ENCODE measurements at places on chromosomes 4 and X.

GRCh38 chrX:19904778-19905367, 17.5 kb upstream of the SH3KBP1 start:
- no peak for DNase-seq

DNA sequence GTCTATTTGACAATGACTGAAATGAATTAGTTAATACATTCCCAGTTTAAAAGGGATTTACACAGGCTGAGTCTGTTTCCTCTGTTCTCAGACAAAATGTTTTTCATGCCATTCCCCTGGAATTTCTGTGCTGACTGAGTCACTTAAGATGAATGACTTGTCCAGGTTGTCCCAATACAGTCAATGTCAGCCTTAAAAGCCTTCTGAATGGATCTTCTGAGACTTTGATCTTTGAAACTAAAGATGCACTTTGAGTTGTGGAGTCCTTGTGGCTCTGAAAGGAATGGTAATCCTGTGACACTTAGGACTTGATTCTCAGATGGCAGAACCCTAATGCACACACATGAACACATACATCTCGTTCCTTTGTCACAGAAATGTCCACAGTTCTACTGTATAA, 622.2 kb upstream of the GRID2 start:
- DNase-seq, result no peak

DNA sequence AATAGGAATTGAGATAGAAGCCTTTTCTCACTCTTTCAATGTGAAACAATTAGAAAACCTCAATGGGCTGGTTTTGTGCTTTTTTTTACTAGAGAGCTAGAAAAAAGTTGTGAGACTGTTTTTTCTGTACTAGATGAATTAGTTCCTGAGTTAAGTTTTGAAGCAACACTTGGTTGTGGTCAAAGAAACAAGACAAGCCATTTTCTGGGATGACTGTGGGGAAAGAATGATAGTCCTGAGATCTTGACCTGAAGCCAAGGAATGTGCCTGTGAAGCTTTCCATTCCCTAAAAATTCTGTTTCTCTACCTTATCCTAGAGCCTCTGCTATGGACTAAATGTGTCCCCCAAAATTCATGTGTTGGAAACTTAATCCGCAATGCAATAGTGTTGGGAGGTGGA, 157.8 kb upstream of the TLL1 start:
- DNase-seq, result no peak

DNA sequence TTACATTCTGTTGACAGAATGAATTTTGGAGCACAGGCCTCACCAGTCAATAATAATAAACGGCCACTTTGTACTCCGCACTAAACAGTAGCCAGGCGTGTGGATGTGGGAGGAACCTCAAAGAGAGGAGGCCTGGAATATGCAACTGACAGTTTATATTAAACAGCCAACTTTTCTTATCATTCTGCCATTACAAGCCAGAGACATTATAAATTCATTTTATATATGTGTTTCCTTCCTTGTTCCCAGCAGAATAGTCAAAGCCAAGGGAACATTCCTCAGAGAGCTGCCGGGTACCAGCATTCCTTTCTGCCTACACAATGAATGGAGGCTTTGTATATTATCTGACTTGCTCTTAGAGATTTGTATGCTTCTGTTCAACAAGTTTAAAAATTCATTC, 436.5 kb upstream of the FTHL17 start:
- DNase-seq, result no peak

DNA sequence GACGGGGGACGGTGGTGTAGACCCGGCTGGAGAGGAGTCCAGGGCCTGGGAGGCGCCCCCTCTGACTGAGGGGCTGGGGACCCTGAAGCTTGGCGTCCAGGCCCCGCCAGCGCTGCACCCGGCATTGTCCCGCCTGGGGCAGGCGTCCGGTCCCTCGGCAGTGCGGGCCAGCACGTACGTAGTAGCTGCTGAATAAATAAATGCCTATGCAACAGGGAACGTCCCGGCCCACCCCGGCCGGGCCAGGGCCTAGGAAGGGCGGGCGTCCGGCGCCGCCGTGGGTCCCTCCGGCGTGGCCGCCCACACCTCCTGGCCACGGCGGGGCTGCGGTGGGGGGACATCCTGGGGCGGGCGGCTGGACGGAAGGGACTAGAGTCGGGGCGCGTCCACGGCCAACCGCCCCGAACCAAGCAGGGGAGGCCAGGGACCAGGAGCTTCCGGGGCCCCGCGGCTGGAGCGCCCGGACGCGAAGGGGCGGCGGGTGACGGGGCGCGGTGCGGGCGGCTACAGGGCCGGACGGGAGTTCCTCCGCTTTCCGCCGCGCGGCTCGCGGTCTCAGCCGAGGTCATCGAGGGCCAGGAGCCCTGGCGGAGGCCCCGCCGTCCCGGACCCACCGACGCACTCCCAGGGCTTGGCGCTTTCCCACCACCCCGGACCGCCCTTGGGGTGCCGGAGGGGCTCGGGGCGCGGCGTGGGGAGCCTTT, 886 bp upstream of the WWC2 start:
- DNase-seq, result no peak

DNA sequence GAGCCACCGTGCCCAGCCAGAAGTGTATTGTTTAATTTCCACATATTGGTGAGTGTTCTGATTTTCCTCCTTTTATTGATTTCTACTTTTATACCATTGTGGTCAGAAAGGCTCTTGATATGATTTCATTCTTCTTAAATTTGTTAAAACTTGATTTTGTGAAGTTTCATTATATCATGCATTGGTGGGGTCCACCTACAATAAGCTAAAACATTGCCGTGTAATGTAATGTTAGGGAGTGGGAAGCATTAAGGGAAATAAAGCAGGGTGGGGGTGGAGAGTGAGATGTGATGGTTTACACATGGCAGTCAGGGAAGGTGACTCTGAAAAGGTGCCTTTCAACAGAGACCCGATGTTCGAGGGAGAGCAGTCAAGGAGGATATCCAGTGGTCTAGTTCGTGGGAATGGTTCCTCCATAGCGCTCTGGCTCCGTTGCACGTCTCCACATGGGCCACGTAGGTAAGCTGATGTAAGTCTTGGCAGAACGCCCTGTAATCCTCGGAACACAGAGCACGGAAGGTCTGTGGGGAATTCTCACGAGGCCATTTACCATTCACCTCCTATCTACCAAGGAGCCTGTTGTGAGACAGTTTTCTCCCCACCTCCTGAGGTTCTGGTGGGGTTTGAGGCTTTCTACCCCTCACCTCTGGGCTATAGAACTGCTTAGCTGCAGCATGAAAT, 7.7 kb upstream of the WDR13 start:
- DNase-seq, result no peak

DNA sequence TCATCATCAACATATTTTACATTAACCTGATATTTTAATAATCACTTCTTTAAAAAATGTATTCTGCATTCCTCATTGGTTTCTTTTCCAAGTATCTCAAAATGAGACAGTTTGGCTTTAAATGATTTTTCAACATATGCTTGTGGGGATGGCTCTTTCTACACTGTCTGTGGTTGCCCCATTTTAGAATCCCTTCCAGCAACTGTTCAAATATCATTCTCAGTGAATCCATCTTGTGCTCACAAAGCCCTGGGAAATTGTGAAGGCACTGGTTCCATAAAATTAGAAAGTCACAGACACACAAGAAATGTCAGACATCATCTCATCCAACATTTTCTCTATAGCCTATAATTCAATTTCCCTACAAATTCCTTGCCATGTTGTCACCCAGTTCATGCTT, 103.5 kb downstream of the LNX1 start:
- no peak for DNase-seq

GRCh38 chrX:2388669-2389068, 112.1 kb downstream of the DHRSX start:
- DNase-seq, result no peak

- DNase-seq, result no peak
These were observed 27.1 kb upstream of the REST start for GRCh38 chr4:56880572-56880971.

DNA sequence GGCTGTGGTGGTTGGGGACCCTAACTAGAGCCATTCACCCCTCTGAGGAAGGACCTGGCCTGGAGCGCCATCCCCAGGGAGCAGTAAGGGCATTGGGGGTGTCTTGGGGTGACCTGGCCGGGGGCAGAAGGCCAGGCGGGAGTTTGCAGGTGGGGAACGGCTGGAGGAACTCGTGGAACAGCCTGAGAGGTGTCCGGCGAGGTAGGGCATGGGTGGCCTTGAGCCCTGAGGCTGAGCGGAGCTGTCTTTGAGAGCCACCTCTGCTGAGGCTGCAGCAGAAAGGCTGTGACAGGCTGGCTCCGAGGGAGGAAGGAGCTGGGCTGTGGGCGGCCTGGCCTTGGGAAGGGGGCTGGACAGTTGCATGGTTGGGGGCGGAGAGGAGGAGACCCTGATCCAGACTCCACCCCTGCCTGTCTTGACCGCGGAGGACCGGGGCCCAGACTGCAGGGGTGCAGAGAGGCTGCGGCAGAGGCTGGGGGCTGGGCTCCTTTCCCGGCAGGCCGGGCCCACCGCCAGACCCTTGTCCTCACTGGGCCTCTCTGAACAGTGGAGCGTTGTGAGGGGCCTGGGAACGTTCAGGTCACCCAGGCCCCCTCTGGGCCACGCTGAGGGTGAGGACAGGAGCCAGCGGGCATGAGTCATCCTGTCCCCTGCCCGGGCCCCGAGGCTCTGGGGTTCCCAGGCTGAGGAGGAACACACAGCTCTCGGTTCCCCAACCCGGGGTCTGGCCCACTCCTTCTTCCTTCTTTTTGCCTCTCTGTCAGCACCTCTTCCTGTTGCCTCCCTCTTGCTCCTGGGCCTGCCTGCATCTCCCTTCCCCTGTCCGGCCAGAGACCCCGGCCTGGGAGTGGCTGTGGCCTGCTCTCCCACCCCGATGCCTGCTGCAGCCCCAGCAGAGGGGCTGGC, 8.1 kb downstream of the SH3BP2 start:
- no peak for DNase-seq

GRCh38 chr4:130146773-130147172, 1050.8 kb downstream of the C4orf33 start:
- no peak for DNase-seq

DNA sequence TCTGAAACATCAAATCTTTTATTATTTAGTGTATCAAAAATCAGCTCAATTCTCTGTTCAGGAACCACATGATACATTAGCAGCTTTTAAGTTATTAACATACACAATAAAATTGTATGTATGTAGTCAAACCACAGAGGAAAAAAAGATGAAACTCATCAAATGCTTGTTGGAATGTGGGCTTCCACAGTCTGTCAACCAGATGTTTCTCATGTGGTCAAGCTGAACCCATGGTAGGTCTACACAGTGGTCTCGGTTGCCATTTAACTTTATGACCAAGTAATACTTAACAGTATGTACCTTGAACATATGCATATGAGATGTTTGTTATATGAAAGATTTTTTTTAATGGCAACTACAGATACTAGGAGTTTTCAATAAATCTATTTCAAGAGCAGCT, 427.8 kb downstream of the IL15 start:
- DNase-seq, result no peak

DNA sequence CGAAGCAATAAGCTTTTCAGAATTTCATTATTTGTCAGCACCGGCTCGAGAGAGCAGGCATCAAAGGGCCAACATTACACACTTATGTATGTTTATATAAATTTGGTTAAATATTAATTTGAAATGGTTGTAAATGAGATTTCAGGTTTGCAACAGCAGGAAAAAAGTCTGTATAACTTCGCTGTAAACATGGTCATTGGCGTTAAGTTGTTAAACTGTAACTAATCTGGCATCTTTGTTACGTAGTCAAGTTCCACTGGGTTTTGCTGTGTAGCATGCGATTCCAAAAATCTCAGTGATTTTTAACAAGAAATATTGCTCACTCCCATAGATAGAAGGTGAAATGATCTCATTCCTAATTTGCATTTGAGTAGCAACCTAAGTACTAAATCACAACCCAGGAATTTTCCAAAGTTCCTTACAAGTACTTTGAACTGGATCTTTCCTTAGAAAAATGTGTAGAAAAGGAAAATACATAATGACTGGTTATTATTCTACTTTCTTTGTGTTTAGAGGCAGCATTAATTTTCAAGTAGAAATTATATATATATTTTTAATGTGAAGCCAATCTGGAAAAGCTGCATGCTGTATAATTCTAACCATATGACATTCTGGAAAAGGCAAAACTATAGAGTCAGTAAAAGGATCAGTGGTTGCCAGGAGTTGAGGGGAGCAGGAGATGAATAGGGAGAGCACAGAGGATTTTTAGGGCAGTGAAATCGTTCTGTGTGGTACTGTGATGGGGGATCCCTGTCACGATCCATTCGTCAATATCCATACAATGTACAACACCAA, 222.1 kb downstream of the CBR4 start:
- no peak for DNase-seq
